ENCODE measurements at places on chromosomes 1 and 21.

- DNase-seq: no peak
Measured at GRCh38 chr1:65020774-65021173, 54.4 kb upstream of the JAK1 start.

- DNase-seq: peak; percentile 66
Measured at GRCh38 chr1:18199462-18199861, 91.9 kb downstream of the IGSF21 start.

DNA sequence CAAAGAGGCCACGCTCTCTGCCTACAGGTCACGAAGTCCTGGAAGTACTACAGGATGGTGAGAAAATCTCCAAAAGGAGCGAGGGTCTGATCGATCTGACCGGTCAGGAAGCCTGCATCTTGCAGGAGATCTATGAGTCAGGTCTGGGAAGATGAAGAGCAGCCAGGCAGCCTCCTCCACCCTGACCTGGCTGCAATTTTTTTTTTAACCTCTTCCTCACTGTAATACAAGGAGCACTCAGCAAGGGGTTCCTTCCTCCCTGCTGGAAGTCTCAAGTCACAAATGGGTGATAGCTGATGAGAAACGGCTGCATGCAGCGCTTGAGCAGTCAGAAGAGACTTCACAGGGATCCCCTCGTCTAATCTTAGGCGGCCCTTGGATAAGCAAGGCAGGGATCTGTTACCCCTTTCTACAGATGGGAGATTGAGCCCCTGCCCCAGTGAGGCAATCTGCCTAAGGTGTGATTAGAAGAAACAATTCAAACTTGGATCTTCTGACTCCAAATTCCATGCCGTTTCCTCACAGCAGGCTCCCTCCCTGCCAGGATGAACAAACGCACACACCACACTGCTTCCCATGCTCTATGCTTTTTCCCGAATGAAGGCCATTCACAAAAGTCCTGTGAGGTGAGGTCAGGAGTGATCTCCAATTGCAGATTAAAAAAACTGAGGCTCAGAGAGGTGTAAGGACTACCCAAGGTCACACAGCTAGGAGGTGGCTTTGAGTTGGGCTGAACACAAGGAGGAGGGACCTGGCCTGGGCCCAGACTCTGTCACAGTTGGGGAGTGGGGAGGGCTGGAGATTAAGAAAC is 48.3 kb downstream of the ECE1 start:
- DNase-seq: no peak

GRCh38 chr1:147336291-147336690 is 93.8 kb downstream of the CHD1L start:
- DNase-seq: no peak

- DNase-seq: no peak
Measured at GRCh38 chr1:82030830-82031229, 230.1 kb downstream of the ADGRL2 start.

- no peak for DNase-seq
Measured at GRCh38 chr1:153349363-153350320, 1.0 kb upstream of the PGLYRP4 start.

- no peak for DNase-seq
Measured at GRCh38 chr1:90486996-90487395, 230.1 kb downstream of the BARHL2 start.
